ENCODE measurements at places on chromosomes 3 and 15.

- DNase-seq, result no peak
Observed at GRCh38 chr3:30221619-30222018, 384.8 kb upstream of the TGFBR2 start.

DNA sequence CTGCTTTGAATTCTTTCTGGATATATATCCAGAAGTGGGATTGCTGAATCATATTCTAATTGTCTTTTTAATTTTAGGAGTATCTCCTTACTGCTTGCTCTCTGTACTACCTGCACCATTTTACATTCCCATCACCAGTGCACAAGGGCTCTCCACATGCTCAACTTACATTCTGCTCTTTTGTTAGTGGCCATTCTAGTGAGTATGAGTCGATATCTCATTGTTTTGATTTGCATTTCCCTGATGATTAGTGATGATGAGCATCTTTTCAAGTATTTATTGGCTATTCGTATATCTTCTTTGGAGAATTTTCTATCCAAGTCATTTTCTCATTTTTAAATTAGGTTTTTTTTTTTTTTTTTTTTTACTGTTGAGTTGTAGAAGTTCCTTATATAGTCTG is 29.5 kb downstream of the PFN2 start:
- no peak for DNase-seq

DNA sequence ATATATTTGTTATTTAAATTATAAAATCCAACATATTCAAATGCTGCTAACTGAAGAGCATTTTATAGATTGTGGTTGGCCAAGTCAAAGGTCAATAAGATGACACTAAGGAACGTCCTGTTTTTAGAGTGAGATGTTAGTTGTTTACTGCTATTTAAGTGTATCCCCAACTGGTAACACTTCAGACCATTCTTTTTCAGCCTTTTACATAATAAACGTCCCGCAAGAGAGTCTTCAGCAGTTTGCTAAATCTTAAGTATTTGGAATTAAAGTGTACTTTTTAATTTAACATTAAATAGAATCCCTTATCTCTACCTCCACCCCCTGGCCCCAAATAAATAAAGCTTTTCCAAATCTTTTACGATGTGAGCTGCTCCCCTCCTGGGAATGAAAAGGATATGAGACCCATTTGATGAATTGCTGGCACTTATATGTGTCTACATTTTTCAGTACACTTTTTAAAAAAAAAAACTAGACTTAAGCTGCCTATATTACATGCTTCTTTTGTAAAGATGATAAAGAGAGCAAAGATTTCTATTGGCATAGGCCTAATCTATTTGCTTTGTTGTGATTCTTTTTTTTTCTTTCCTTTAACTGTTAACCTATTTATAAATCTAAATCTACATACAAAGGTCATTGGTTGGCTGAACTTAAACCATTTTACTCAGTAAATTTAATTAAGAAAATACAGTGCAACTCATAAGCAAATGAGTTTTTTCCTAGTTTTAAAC is 101.8 kb upstream of the SKOR1 start:
- DNase-seq, result no peak

DNA sequence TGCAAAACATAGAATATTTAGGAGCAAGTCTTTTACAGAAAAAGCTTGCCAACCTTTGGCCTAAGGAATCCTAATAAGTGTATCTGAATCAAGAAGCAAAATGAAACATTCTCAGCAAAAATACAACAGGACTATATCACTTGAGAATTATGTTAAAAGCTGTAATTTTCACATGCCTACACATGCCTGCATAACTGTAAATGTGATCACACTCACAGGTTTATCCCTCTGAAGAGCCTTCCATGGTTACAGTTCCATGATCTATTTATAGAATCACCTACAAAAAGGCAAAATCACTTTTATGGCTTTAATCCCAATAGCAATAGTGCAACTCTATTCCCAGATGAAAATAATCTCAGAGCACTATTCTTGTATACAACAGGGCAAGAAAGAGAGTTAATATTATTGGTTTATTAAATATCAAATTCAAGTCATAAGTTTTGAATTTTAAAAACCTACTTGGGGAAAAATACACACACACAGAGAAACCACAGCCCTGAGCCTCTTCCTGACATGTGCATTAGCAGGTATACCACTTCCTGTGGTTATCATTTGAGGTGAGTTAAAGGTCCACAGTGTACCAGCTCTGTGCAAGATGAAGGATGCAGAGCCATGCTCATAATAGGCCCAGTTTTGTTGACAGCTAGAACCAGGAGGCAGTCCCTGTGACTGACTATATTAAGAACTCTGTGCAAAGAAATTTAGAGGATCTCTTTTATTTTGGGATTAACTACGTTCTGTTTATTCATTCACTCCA is 252.5 kb upstream of the TGFBR2 start:
- DNase-seq, result no peak

DNA sequence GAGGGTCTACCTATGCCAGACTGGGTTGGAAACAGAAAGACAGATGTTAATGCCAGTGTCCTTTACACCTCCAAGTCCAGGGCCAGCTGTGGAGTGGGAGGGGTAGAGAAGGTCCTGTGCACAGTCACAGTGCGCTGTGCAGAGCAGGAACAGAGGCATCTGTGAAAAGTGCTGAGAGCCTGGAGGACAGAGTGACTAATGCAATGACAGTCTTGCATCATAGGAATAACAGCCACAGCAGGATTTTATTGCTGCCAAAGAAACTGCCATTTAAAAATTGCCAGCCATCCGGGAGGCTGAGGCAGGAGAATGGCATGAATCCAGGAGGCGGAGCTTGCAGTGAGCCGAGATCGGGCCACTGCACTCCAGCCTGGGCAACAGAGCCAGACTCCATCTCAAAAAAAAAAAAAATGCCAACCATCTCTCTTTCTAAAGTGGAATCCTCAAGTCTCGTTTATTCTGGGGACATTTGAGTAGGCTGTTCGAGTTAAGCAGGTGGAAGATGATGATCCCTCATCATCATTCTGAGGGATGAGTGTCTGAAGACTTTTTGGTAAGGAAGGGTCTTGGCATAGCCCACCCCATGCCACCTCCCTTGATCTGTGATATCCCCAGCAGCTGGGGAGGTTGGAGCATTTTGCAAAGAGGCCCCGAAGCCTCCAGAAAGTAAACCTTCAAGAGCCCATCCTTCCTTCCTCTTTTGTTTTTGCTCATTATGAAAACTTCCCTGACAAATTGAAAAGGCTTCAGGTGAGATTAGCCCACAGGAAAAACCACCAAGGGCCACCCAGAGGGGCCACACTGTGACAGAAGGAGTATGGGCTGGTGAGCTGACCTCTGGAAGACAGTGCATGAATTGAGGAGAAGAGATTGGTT is 7.7 kb downstream of the CCR2 start:
- DNase-seq, result no peak

DNA sequence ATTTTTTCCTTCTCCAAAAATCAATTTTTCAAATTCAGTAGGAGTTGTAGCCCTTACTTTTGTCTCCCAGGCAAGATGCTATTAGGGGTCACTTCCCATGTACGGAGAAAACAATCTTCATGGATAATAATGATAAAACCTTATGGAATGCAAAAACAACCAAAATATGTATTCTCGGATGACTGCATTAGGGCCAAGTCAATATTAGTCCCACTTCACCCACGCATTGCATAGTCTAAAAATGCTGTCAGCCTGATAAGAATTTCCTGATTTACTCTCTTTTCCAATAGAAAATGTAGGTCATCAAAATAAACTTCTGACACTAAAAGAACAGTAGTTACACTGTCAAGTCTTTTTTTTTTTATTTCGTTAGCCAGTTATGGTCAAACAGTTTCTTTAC is 2.7 kb downstream of the VGLL3 start:
- DNase-seq, result no peak

GRCh38 chr15:94367726-94368535 is 136.6 kb downstream of the MCTP2 start:
- DNase-seq, result no peak

DNA sequence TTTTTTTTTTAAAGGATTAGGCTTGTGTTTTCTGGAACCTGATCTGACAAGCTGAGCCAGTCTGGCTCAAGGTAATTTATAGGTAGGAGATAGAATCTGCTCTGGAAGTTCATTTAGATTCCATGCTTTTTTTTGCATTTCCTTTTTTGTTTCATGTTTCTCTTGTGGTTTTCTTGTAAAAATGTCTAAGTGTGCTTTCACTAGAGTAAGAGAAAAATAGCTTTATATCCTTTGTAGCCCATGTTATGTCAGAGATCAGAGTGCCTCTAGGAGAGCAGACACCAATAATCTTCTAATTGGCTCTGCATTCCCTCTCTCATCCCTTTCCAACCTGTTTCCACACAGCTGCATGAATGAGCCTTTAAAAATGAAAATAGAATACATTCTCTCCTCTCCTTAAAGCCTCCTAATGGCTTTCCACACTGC is 389.8 kb upstream of the KCNMB2 start:
- no peak for DNase-seq

GRCh38 chr3:172256101-172256734 is 192.0 kb downstream of the GHSR start:
- no peak for DNase-seq

GRCh38 chr3:50627407-50628051 is 10.6 kb downstream of the MAPKAPK3 start:
- DNase-seq, result peak; percentile 26

DNA sequence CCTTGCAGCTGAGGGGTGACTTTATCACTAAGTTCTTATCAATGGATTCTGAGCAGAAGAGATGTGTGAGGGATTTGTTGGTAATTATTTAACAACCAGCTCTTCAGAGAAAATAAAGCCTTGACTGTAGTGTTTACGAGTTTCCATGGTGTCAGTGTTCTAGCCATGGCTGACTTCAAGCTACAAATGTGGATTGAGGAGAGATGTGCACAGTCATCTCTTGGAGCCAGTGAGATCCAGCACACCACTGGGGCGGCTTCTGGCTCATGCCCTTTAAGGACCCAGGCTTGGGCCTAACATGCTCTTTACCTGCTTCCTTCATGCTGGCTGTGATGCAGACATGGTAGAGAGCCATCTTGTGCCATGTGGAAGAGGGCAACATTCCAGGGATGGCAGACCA is 145.6 kb upstream of the MRPS22 start:
- no peak for DNase-seq

- DNase-seq, result no peak
Observed at GRCh38 chr3:184360929-184361531, 375 bp downstream of the CLCN2 start.

GRCh38 chr15:59190291-59190690 is 16.4 kb upstream of the LDHAL6B start:
- DNase-seq, result no peak

Data from substantia nigra (tissue), 51 donors.